ENCODE measurements at places on chromosomes 12 and 14.

DNA sequence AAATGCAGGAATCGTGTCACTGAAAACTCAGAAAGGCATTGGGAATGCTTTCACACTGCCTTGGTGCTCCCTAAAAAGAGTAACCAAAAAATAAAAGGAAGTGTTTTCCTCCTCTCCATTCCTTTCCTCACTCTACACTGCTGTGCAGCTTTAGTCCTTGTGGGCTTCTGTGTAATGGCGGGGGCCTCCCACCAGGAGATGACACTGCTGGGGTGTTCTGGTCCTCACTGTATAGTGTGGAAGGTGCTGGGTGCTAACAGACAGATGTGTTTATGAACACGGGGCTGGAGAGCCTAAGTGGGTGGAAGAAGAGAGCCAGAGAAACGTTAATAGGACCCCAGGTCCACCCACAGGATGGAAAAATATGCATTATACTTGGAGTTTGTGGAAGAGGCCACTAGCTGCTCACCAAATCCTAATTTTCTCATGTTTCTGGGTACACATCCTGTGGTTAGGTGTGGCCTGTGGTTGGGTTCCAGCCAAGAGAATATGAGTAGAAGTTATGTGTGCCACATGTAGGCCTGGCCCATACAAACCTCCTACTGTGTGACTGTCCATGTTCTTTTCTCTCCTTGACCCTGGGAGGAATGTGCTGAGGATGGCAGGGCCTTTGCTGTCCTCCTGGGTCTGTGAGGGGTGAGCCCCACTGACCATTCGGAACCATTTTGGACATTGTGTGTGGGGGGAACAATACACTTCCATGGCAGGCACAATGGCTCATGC is 14.0 kb upstream of the C1S start:
- DNase-seq = no peak

DNA sequence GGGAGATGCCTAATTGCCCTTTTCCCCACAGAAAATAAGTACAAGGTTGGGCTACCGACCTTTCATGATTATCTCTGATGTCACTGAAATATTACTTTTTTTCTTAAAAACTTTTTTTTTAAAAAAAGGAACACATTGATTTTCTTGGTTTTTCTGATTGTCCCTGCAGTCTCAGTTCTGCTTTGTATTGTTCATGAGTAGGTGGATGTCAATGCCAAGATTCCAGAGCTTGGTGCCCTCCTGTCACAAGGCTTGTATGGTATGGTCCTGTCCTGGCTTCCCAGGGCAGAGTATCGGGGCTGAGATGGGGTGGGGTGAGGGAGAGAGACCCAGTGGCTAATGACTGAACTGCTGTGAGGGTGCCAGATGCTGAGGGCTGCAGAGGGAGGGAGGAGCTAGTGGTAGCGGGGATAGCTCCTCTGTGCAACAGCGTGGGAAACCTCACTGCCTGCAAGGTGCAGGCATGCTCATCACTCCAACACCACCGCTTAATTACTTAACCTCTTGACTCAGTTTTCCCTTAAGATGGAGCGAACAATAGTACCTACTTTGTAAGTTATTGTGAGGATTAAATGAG is 4.4 kb upstream of the CTDSP2 start:
- DNase-seq = no peak

DNA sequence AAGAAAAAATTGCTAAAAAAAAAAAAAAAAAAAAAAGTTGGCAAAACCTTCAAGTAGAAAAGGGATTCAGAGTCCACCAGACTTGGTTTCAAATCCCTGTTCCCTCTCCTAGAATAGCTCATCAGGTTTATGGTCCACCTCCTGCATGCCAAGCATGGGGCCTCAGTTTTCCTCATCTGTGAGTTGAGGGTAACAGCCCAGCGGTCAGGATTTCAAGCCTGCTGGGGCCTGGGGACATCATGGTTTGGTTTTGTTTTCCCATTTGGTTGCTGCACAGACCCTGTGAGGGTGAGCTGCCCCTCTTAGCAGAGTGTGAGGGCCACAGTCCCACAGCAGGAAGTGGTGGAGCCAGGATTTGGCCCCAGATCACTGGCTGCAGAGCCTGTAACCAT is 12.5 kb downstream of the FAM222A start:
- DNase-seq = no peak

DNA sequence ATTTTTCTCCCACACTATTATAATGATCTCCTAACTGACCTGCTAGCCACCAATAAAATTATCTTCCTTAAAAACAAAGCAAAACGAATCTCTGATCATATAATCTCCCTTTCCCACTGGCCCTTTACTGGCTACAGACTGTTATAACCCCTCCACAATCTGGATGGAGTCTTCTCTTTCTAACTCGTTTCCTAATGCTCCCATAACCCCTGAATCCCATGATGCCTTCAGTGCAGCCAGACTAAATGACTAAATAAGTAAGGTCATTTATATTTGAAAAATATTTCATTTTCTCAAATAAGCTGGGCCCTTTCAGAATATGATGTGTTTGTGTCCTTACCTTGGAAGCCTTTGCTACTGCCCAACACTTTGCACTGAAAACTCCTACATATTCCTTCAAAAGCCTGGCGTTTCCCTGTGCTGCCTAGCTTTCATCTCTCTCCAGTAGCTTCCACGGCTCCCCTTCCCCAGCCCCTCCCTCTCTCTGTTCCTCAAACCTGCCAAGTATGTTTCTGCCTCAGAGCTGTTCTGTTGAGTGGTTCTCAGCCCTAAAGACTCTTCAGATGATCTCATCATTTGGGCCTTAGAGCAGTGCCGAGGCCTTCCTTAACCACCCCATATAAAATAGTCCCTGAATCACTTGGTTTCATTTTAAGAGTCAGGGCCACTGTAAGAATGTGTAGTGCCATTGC is 91.7 kb downstream of the MYRFL start:
- no peak for DNase-seq

DNA sequence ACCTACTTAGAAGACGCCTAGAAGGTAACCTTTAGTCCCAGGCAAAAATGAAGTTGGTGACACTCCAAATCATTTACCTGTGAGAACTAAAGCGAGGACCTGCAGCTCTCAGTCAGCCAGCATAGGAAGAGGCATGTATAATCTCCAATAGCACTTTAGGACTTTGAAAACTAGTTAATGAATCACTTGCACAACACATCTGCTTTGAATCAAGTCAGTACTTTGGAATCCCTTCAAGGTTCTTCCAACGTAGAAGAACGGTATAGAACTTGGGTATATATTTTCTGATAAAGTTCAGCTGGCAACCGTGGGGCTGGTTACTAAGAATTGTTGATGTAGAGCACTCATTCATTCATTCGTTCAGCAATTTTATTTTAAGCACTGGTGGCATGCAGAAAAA is 251.9 kb downstream of the TMEM132D start:
- no peak for DNase-seq

- DNase-seq = no peak
These were observed 1264.0 kb downstream of the TMEM121 start for GRCh38 chr14:106790189-106791036.

DNA sequence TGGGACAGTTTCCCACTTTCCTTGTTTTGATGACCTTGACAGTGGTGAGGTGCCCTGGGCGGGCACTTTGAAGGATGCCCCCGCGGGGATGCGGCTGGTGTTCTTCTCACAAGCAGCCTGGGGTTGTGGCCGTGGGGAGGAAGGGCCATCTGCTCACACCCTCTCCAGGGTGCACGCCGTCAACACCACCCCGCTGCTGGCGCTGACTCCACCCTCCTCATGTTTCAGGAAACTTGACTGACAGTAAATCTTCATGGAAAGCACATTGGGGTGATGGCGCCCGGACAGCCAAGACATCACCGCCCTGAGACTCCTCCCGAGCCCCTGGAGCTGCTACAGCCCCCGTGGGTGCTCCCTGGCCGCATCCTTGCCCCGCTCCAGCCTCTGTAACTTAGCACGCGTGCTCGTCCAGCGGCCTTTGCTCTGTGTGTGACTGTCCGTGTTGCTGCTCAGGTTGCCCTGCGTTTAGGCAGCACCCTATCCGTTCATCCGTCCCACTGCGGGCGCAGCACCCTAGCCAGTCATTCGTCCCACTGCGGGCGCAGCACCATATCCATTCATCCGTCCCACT is 150.2 kb upstream of the C14orf180 start:
- DNase-seq = no peak

DNA sequence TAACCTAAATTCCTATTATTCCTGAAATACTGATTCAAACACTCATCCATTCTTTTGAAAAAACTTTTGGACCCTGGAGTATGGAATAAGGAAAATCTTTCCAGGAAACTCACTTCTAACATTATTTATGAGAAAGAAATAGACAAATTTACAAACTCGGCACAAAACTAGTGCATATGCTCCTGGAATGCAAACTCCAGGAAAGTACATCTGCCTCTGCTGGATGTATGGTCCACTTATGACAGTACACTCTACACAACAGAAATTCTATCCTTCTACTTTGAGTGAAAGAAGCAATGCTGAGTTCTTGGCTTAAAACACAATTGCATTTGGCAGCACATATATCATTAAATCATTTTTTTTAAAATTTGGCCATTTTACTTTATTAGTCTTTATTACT is 700.5 kb upstream of the STXBP6 start:
- no peak for DNase-seq

GRCh38 chr12:114735680-114736374 is 51.9 kb upstream of the TBX3 start:
- DNase-seq = no peak

- no peak for DNase-seq
These were observed 354.2 kb downstream of the TMEM132D start for GRCh38 chr12:129549656-129550055.

DNA sequence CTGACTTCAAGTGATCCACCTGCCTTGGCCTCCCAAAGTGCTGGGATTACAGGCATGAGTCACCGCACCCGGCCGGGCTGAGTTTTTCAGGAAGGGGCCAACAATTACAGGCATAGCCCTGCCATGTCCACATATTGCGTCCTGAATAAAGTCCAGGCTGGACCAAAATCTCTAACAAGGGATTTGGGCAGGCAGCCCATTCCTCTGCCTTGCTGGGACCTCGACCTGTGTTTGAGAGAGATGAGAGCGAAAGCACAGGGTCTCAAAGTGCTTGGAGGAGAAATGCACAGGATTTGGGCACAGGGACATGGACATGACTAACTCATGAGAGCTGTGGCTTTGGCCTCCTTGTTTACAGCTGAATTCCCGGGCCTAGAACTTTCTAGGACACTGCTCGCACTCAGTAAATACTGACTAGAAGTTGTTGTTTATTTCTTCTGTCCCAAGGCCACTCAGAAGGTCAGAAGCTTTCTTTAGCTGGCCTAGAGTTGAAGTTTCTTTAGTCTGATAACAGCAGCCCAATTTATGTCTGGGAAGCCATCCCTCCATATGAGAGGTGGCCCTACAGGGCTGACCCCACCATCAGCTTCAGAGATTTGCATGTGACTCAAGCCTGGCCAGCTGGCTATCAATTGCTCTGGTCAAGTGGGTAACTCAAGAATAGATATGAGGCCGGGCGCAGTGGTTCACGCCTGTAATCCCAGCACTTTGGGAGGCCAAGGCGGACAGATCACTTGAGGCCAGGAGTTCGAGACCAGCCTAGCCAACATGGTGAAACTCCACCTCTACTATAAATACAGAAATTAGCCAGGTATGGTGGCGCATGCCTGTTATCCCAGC is 11.7 kb downstream of the CAMKK2 start:
- DNase-seq = no peak

- no peak for DNase-seq
These were observed 6.3 kb upstream of the CDKL1 start for GRCh38 chr14:50402965-50403364.

- no peak for DNase-seq
These were observed 167.1 kb downstream of the TTC7B start for GRCh38 chr14:90649083-90649482.

DNA sequence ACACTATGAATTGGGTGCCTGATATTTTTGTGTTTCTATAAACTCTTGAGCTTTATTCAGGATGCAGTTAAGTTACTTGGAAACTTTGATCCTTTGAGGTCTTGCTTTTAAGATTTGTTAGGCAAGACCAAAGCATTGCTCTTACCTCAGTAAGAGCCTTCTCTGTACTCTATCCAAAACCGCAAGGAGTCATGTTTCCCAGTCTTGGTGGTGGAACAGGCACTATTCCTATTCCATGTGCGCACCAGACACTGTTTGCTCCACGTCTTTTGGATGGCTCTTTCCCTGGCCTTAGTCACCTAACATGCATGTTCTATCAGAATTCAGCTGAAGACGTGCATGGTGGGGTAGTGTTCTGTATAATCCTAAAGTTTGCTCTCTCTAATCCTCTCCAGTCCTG is 23.5 kb downstream of the CSRP2 start:
- no peak for DNase-seq

DNA sequence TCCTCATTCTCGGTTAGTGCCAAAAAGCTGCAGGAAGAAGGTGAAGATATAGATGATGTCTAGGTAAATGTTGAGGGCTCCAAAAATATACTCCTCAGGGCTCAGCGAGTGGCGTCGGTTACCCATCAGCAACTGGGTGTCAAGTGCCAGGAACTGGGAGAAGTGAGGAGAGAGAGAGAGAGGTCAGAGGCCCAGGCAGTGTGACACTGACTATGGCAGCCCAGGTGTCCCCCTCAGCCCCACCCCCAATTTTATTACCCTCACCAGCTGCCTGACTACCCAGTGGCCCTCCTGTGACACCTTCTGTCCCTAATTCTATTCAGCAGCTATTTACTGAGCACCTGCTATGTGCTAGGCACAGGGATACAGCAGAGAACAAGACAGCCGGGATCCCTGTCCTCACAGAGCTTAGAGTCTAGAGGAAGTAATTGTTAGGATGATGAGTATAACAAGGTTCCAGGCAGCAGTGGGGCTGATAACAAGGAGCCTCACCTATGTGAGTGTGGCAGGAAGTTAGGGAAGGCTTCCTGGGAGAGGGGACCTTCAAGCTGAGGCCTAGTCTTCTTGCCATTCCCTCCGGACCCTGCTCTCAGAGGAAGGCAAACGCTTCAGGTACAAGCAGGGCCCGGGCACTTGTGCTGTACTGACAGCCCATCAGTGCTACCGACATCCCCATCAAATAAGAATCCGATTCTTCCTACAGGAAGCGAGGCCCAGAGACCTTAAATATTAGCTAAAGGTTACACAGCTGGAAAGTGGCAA is 27.8 kb upstream of the BCDIN3D start:
- no peak for DNase-seq

DNA sequence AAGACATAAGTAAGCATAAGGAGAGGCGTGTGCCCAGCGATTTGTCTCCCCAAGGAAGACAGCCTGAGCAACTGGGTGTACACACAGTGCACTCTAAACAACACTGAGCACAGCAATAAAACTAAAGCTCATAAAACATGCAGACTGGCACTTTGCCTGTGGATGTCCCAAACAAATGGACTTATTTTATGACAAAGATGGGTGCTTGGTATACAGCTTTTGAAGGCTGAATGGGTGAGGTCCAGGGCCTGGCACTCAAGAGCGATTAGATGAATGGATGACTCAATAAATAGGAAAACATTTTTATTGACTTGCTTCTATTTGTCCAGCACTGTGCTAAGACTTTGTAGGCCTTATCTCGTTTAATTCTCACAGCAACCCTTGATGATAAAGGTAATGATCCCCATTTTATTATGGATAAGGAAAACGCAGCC is 28.5 kb downstream of the LGMN start:
- DNase-seq = no peak
